ENCODE measurements at places on chromosomes 11 and 22.

GRCh38 chr11:12180257-12181205 is 70.1 kb downstream of the MICAL2 start:
- peak; percentile 70 for DNase-seq

DNA sequence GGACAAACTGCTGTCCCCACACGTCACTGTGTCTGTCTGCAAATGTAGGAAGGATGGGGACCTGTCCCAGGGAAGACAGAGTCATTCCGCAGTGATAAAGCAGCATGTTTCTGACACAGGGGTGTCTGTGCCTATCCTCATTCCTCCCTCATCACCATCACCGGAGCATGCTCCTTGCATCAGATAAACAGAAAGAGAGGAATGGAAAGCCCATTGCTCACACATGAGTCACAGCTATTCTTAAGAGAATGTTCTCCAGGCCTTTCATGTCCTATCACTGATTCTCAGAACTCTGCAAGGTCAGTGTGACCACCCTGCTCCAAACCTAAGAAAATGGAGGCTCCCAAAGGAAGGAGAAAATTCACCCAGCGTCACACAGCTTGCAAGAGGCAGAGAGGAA is 38.9 kb downstream of the ZNF195 start:
- peak; percentile 56 for DNase-seq

DNA sequence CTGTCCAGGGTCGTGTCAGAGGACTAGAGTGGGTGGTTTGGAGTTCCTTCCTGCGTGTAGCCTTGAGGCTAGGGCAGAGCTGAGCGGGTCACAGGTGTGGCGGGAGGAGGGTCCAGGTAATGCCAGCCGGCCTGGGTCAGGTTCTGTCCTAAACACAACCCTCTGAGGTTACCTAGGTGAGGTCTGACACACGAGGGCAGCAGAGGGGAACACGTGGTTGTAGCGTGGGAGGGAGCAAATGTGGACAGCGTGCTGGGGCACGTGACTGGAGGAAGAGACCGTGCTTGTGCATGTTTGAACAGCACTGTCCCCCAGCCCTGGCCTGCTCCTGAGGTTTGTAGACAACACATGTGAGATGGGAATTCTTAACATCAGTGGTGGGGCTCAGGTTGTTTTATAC is 13.1 kb downstream of the MOV10L1 start:
- no peak for DNase-seq

- DNase-seq: peak; percentile 33
These were observed 63.2 kb downstream of the GRIA4 start for GRCh38 chr11:105673089-105673488.

- DNase-seq: peak; percentile 72
These were observed 222.6 kb upstream of the PITPNB start for GRCh38 chr22:28141614-28142013.

GRCh38 chr11:5196067-5196466 is 4.4 kb downstream of the OR51V1 start:
- no peak for DNase-seq

DNA sequence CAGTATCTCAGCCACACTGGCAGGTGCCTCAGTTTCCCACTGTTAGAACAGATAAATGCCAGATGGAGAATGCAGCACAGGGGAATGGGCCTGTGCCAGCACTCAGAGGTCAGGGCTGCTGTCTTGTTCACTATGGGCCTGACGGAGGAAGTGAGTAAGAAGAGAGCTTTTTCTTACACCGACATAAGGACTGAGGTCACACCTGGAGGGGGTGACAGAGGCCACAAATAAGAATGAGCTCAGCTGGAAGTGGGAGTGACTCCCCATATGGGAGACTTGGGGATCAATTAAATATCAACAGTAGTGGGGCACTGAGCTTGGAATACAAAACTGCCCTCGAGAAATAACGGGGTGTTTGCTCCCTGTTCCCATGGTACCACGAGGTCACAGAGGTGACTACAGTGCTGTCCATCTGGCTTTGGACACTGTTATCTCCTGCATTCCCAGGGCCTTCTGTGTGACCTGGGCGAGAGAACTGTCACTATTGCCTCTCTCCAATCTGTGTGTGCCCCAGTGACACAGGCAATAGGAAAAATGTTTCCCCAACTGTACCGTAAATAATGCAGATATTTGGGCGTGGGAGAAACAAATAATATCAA is 94.1 kb upstream of the NNMT start:
- DNase-seq: no peak

GRCh38 chr22:26648528-26649388 is 8.6 kb upstream of the MIAT start:
- no peak for DNase-seq

- DNase-seq: no peak
These were observed 117.8 kb downstream of the SERGEF start for GRCh38 chr11:17894929-17895658.

- DNase-seq: no peak
These were observed 7.0 kb upstream of the HINFP start for GRCh38 chr11:119114351-119114750.

DNA sequence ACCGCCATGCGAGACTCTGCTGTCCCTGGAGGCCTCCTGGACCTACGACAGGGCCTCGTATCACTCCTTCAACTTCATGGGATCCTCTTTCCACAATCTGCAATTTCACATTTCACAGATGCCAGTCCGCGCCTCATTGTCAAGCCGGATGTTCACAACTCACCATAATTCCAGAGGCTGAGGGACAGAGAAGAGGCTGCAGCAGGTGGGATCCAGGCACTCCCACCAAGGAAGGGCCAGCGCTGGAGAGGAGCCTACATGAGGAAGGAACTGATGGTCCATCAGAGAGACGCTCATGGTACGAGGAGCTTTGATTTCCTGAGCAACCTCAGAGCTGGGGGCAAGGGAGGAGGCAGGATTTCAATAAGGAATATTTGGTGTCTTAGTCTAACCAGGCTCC is 495.0 kb downstream of the BRD1 start:
- no peak for DNase-seq

DNA sequence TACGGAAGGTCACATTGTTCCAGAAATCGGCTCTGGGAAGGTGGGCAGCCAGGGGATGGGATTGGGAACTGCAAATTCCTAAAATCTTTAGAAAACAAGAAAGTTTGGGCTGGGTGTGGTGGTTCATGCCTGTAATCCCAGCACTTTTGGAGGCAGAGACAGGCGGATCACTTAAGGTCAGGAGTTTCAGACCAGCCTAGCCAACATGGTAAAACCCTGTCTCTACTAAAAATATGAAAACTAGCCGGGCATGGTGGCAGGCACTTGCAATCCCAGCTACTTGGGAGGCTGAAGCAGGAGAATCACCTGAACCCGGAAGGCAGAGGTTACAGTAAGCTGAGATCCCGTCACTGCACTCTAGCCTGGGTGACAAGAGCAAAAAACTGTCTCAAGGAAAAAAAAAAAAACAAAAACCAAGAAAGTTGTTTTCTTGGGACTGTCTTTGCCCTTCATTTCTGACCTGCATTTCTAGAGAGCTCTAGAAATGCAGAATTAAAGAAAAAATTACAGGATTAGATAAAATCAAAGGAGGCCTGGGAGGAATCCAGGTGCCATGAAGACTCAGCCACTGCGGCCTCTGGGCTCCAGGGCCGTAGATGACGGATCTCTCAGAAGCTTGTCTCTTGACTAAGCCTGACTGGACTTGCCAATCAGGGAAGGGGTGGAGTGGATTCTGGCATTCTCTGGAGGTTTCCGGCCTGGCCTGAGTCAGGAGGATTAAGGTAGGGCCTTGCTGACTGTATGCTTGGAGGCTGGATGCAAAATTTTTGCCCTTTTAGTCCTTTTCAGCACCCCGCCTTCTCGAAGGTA is 5.3 kb upstream of the MALAT1 start:
- DNase-seq: no peak

DNA sequence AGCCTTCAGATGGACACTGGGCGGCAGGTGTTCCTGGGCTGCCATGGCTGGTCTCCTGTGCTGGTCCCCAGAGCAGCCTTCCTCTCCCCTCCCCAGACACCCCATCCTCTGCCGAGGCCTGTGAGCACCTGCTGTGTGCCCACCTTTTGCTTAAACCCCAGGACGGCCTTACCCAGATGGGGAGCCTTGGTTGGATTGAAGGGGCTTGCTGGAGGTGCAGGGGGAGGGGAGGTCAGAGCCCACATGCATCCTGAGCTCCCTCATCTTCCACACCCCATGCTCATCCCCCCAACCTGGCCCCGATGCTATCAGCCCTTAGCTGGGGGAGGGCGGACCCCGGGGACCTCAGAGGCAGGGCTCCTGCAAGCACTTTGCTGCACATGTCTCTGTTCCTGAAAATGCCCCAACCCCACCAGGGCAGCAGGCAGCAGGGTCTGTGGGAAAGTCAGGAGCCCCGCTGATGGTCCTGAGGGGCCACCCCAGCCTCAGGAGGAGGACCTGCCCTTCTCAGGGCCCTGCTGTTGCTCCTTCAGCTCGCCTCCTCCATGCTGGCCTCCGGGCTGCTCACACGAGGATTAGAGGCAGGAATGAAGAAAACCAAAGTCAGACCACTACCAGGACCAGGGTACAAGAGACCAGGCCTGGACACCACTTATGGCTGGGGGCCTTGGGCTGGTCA is 41.6 kb upstream of the CCDC188 start:
- DNase-seq: no peak

DNA sequence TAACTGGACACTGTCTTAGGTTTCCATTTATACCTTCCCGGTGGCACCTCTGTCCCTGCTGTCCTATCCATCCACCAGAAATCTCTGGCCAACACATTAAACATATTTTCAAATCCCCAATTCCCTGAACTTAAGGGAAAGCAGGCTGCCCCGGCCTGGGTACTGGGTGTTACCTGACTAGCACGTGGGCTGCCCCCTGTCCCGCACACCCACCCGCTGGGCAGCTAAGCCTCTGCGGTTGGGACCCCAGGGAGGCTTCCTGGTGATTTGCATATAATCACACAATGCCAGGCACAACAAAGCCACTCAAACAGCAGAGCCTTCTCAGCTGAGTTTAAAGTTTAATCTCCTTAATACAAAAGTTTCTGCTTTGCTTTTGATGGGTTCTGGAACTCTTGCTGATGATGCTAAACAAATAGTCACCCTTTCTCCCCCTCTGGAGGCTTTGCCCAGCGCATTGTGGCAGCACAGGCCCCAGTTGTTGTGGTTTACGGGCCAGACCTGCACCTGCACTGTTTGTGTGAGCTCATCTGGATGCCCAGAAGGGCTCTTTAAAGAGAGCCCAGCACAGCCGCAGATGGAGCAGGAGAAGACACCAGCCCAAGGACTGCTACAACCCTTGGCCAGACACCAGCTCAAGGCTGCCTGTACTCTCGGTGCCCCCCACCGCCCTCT is 59.9 kb upstream of the POU2AF1 start:
- no peak for DNase-seq

DNA sequence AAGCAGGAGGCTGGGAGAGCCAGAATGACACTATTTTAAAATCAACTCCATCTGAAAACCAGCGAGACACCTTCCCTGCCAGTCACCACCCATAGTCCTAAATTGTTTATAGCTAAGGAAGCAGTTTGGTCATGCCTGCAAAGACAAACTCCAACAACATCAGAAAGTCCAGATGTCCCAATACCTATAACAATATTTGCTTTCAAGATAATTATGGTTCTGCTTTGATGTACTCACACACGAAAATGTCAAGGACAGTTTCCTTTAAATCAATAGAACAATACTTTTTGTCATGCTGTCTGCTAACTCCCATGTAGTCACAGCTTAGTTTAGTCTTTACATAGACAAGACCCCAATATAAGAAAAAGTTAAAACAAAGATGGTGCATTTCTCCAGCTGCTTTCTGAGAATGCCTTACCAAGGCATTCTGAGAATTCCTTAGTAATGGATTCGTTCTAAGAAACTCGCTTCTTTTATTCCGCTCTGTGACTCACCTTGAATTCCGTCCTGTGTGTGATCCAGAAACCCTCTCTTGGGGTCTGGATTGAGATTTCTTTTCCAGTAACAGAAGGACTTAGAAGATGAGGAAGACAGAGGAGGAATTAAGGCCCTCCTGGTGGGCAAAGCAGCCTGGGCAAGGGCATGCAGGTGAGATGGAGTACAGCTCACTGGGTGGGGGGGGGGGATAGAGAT is 9.6 kb upstream of the SCGB2A2 start:
- no peak for DNase-seq

DNA sequence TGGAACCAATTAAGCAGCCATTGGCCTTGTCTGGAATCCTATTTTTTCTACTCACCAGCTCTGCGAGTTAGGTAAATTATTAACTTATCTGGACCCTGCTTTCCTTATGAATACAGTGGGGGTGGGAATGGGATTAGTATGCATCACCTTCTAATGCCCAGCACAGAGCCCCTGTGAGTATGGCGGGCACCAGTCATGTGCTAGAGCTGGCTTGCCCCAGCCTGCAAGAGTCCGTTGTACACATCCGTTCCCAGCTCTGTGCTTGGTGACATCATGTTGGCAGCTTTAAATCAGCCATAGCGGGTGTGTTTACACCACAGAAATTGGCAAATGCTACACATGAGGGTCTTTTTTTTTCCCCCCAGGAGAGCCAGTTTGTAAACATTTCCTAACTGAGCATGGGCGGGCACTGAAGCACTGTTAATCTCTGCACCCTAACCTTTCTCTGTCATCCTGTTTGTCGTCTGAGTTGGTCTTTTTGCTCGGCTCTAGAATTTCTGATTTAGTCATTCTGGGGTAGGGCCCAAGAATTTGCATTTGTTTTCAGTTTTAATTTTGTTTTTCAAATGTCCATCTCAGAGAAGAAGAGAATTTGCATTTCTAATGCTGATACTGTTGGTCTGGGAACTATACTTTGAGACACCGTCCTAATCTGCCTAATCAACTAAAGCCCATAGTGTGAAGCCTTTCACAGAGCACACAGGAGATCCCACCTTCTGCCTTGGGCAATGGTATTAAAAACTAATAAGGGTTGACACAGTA is 130.3 kb upstream of the TBCEL start:
- no peak for DNase-seq

- DNase-seq: no peak
These were observed 4.4 kb downstream of the CTSD start for GRCh38 chr11:1759151-1759850.

- DNase-seq: no peak
These were observed 25.8 kb upstream of the MUC15 start for GRCh38 chr11:26597899-26598298.

GRCh38 chr11:59212744-59213631 is at the start of gene MPEG1:
TSS of gene MPEG1 (minus strand) at chr11:59212927. CDS start at chr11:59212865, 62 bp downstream.
- no peak for DNase-seq

DNA sequence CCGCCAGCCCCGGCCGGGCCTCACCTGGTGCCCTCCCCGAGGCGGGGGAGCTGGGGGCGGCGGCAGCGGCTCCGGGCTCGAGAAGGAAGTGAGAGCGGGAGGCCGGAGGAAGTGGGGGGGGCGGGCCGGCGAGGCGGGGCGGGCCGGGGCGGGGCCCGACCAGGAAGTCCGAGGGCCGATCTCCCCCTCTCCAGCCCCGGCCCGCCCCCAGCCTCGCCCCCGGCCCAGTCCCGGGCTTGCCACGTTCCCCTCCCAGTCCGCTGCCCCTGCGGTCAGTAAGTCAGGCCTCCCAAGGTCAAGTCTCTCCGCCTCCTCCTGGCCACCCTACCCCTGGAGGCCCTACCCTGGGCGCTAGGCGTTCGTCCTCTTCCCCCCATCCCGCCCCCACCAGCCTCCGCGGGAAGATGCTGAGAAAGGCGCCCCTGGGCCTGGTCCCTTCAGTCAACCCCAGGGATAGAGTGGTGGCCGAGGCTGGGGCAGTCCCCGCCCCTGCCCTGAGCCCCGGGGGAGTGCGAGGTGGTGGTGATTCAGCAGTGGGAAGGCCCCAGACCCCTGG is at the start of gene RHOG:
Gene RHOG, minus strand, starts transcription at position 90 of the 556 bp plus-strand sequence. CDS start 12,821 bp downstream, outside the sequence.
- peak; percentile 94 for DNase-seq
